ENCODE measurements at places on chromosomes 16 and 17. TPM values are rescaled to one million over a fixed set of nuclear protein-coding genes. Genes with fewer than 3 reads are reported as not detected.

NMRAL1 gene
- 48.7 TPM for polyA plus RNA-seq

CA4 gene
- polyA plus RNA-seq = not detected

DNA sequence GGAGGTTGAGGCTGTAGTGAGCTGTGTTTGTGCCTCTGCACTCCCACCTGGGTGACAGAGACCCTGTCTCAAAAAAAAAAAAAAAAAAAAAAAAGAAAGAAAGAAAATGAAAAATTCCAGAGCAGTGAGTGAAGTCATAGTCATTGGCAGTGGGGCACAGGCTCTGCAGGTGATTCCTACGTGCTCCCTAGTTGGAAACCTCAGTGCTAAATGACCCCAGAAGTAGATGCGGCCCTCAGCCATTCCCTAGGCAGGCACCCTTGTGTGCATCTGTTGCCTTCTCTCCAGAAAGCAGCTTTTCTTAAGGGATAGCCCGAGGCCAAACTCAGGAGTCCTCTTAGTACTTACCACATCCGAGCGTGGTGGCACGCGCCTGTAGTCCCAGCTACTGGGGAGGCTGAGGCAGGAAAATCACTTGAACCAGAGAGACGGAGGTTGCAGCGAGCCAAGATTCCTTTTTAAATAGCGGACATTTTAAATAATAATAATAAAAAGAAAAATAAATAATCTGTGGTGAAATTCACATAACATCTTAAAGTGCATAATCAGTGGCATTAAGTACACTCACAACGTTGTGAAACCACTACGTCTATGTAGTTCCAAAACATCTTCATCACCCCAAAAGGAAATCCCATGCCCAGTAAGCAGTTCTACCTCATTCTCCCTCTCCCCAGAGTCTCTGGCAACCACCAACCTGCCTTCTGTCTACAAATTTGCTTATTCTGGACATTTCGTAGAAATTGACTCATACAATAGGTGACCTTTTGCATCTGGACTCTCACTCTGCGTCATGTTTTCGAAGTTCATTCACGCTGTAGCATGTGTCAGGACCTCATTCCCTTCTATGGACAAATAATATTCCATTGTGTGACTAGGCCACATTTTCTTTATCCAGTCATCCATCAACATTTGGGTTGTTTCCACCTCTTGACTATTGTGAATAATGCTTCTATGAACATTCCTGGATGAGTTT, 12.5 kb upstream of the SPHK1 start:
- H3K4me3 ChIP-seq = no peak overlapping the region
- DNase-seq = peak; percentile 87
- H3K4me1 ChIP-seq = peaks cover 39% of the 10 kb centered on the region
- no peaks in the 10 kb centered on the region for H3K27me3 ChIP-seq
- peak overlapping the region; percentile 74 for H3K27ac ChIP-seq

DNA sequence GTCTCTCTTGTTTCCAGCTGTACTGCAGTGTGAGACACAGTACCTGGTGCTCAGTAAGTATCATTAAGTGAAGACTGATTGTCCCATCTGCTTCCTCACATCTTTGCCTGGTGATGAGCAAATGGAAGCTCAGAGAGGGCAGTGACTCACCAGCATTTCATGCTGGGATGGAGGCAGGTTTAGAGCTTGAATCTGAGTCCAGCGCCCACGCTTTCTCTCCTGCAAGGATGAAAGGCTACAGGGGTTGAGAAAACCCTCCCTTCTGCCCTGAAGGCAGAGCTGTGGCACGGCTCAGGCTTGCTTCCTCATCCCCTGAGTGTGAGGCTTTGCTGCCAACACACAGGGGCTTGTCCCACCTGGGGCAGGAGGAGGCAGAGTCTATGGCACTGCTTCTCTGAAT, 1.5 kb upstream of the RNF112 start:
- H3K4me1 ChIP-seq = peaks cover 14% of the 10 kb centered on the region
- no peak overlapping the region for H3K27ac ChIP-seq
- peaks cover 4% of the 10 kb centered on the region for H3K27me3 ChIP-seq

GRCh38 chr17:42271779-42272035, 4.5 kb downstream of the STAT5B start:
- no peak overlapping the region for H3K27ac ChIP-seq
- H3K4me1 ChIP-seq = peaks cover 10% of the 10 kb centered on the region
- H3K27me3 ChIP-seq = no peaks in the 10 kb centered on the region
- DNase-seq = no peak
